Immature natural killer cell (primary cell): ENCODE measurements at places on chromosomes 3 and 15. TPM values are rescaled to one million over a fixed set of nuclear protein-coding genes. Genes with fewer than 3 reads are reported as not detected.

POC1A gene
- not detected for polyA plus RNA-seq

HESX1 gene
- polyA plus RNA-seq: not detected

TEX9 gene
- polyA plus RNA-seq: not detected

CFAP44 gene
- polyA plus RNA-seq: not detected

TGM5 gene
- polyA plus RNA-seq: not detected

ARGFX gene
- polyA plus RNA-seq: not detected

TERC gene
- polyA plus RNA-seq: not detected

ARNT2 gene
- polyA plus RNA-seq: not detected

SLC12A1 gene
- polyA plus RNA-seq: not detected

CPA3 gene
- polyA plus RNA-seq: not detected

LXN gene
- polyA plus RNA-seq: 9.5 TPM

TOPAZ1 gene
- not detected for polyA plus RNA-seq

FOXL2NB gene
- polyA plus RNA-seq: not detected

HOMER2 gene
- polyA plus RNA-seq: 3.4 TPM

CHST2 gene
- 117 TPM for polyA plus RNA-seq

NTRK3 gene
- not detected for polyA plus RNA-seq

NOX5 gene
- not detected for polyA plus RNA-seq

COL6A5 gene
- not detected for polyA plus RNA-seq

GOLGA8G gene
- not detected for polyA plus RNA-seq

ABHD17C gene
- polyA plus RNA-seq: 1.3 TPM

SYNM gene
- polyA plus RNA-seq: not detected

LARP6 gene
- not detected for polyA plus RNA-seq
